ENCODE measurements at places on chromosomes 6 and 20.

DNA sequence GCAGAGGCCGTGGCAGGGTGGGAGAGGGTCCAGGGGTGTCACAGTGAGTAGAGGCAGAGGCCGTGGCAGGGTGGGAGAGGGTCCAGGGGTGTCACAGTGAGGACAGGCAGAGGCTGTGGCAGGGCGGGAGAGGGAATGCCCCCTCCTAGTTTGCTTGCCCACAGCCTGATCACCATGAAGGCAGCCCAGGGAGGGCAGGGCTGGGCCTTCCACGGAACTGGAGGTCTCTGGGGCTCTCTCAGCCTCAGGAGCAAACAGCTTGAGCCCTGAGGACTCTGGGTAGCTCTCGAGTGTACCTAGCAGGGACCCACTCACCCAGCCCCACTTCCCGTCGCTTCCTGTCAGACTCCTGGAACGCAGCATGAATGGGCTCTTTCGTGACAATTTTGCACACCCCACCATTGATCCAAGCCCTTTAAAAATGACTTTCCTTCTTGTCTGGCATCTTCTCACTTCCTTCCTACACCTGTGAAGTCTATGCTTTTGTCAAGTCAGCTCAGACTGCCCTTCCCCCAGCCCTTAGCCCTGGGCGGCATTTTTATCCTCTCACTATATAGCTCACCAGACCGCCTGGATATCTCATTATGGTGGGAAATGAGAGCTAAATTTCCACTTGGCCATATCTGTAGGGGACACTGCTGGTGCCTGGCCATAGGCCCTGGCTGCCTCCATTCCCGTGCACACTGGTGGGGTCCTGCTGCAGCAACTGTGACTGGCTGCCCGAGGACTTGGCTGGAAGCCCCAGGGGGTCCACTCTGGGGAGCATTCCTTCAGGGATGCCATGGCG is 140.3 kb downstream of the CDC5L start:
- no peak for DNase-seq

GRCh38 chr6:44626616-44627015 is 239.1 kb downstream of the CDC5L start:
- DNase-seq, result no peak

GRCh38 chr6:166583230-166583965 is 3.1 kb downstream of the RAMACL start:
- no peak for DNase-seq

DNA sequence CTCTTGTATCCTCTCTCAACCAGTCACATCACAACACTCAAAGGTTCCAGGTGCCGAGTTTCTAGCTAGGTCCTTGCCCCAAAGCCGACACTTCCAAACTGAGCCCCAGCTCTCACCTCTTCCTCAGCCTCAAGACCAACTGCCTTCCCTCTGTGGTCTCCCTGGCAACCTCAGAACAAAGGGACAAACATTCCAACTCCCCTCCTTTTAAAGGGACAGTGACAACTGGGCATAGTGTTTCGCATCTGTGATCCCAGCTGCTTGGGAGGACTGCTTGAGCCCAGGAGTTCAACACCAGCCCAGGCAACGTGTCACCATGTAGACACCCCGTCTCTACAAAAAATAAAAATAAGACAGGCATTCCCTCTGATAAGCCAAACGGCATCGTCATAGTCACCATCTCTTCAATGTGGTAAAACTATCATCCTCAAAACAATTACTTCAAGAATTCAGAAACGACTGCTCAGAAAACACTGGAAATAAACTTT is 11.3 kb downstream of the DIDO1 start:
- DNase-seq, result no peak

- no peak for DNase-seq
Observed at GRCh38 chr6:108598305-108598863, 37.7 kb downstream of the FOXO3 start.

DNA sequence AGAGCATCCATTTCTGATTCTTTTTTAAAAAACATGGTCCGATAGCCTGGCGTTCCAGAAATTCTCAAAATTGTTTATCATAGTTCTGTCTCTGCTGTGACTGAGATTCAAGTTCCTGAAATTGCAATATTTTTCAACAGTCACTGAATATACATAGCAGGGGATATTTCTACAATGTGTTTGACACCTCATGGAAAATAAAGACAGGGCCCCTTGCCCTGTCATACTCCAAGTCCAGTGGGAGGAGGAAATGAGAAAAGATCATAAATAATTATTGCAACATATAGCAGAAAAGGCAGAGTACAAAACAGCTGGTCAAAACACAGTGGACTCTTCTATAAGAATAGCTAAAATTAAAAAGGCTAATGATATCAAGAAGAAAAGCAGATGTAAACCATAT is 234.8 kb upstream of the SPTLC3 start:
- DNase-seq, result no peak

GRCh38 chr6:135319819-135320218 is 138.7 kb downstream of the MYB start:
- no peak for DNase-seq

- no peak for DNase-seq
Observed at GRCh38 chr6:40848038-40848437, 191.0 kb downstream of the UNC5CL start.

GRCh38 chr6:5398530-5398929 is 137.2 kb downstream of the FARS2 start:
- no peak for DNase-seq

DNA sequence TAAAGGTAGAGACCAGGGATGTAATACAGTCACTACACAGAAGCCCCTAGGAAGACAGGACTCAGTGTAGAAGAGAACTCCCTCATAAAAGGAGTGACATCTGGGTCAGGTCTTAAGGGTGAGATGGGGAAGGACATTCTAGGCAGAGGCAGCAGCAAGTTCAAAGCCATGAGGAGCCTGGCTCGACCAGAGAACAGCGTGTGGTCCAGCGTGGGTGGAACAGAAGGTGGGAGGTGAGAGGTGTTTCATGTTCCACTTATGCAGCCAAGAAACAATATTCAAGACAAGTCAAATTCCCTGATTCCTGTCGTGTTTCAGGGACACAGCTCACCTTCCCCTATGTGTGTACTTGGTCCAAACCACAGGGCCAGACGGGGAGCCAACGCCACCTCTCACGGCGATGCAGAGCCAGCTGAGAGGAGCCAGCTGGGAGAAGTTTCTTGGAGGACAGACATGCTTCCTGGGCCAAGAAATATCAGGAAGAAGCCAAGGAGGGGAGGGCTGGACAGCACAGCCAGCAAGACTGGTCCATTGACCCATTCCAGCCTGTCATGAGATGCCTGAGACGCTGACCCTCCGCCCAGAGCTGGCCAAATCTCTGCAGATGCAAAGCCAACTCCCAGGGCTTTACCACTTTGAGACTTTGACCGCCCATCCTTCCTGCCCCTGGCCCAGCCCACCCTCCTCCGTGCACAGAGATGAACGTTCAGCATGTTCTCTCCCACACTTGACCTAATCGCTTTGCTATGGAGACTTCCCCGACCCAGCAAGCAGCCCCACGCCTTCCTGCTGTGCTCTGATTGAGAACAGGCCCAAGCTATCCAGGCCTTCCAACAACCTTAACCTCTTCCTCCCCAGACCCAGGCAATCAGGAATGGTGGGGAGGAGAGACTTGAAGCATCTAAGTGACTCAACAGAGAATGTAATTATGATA is 113.8 kb downstream of the PRND start:
- DNase-seq, result no peak
